ENCODE measurements at places on chromosomes 5 and 9.

DNA sequence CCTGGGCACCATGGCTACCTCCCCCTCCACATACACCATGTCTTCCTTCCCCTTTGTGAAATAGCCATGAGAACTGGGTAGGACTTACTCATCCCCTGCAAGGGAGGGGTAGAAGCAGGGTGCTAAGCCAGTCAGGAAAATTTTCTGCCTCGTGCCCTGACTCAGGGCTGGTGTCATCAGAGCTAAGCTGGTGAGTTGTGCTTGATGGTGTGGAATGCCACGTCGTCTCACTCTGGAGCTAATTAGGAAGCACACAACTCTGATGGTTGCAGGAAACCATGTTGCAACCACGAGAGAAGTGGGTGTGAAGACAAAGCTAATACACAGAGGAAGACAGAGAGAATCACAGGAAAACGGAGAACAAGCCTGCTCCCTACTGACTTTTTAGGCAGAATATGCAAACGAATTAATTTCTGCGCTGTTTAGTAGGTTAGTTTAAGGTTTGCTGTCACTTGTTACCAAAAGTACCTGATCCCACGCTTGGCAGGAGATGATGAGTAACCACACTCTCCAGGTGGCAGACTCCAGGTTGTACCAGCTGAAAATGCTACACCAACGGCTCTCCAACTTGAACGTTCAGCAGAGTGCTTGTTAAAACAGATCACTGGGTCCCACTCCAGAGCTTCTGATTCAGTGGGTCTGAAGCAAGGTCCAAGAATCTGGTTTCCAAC is 54.5 kb downstream of the STK10 start:
- DNase-seq = no peak

GRCh38 chr9:70220216-70220615 is 38.6 kb upstream of the SMC5 start:
- DNase-seq = no peak

GRCh38 chr9:121596515-121596914 is 54.9 kb upstream of the DAB2IP start:
- no peak for DNase-seq

GRCh38 chr5:67164856-67165525 is 31.6 kb downstream of the CD180 start:
- DNase-seq = no peak

- no peak for DNase-seq
Measured at GRCh38 chr5:124941051-124942049, 194.9 kb upstream of the ZNF608 start.

DNA sequence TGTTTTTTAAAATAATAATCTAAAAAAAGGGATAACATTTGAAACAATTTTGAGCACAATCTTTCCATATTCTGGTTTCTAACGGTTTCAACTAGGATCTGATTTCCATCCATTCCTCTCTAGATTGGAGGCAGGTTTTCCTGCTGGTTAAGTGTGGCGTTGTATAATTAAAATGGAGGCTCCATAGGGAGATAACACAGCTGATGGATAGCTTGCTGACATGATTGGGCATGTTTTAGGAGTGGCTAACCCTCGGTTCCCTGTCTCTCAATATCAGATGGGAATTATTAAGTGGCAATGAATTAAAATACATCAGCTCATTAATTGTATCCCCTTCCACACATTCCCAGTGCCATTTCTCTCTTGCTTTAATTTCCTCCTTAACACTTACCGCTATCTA is 209.0 kb downstream of the ALDH1A1 start:
- no peak for DNase-seq

- DNase-seq = no peak
Measured at GRCh38 chr9:6034954-6035353, 19.5 kb upstream of the RANBP6 start.

- DNase-seq = peak; percentile 66
Measured at GRCh38 chr5:172542651-172543131, 88.4 kb upstream of the SH3PXD2B start.

GRCh38 chr5:24693609-24694008 is 48.8 kb upstream of the CDH10 start:
- no peak for DNase-seq

DNA sequence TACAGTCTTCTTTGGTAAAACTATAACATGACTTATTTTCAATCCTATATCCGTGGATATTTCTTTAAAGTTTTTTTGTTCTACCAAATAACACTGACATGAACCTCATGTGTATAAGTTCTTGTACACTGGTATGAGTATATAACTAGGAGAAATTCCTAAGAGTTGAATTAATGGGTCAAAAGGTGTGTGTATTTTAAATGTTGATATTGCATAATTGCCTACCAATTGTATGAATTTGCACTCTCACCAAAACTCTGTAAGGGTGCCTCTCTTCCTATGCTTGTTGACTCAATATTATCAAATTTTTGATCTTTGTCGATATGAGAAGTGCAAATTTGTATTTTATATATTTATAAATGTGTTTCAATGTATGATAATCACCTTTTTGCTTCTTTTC is 22.9 kb upstream of the CCL21 start:
- no peak for DNase-seq

GRCh38 chr5:42848545-42848944 is 36.9 kb upstream of the SELENOP start:
- no peak for DNase-seq

- no peak for DNase-seq
Measured at GRCh38 chr9:22170556-22170955, 161.5 kb upstream of the CDKN2B start.

- no peak for DNase-seq
Measured at GRCh38 chr9:136297016-136297691, 6.7 kb downstream of the CCDC187 start.

- DNase-seq = no peak
Measured at GRCh38 chr9:101212661-101213060, 172.1 kb downstream of the BAAT start.

DNA sequence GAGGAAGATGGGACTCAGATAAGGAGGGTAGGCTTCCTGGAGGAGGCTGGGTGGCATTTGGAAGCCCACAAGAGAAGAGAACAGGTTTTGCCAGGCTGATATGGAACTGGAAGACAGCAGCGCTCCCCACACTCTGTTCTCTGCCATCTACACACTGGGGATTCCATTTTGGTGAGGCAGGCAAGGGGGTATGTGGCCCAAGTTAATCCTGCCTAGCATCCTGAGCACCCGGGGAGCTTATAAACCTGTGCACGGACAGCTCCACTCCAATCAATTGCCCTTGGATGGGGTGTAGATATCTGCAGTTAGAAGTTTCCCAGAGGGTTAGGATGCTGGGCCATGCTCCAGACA is 158.8 kb downstream of the MACROH2A1 start:
- DNase-seq = no peak

- peak; percentile 67 for DNase-seq
Measured at GRCh38 chr5:1826235-1826980, 25.2 kb downstream of the NDUFS6 start.

DNA sequence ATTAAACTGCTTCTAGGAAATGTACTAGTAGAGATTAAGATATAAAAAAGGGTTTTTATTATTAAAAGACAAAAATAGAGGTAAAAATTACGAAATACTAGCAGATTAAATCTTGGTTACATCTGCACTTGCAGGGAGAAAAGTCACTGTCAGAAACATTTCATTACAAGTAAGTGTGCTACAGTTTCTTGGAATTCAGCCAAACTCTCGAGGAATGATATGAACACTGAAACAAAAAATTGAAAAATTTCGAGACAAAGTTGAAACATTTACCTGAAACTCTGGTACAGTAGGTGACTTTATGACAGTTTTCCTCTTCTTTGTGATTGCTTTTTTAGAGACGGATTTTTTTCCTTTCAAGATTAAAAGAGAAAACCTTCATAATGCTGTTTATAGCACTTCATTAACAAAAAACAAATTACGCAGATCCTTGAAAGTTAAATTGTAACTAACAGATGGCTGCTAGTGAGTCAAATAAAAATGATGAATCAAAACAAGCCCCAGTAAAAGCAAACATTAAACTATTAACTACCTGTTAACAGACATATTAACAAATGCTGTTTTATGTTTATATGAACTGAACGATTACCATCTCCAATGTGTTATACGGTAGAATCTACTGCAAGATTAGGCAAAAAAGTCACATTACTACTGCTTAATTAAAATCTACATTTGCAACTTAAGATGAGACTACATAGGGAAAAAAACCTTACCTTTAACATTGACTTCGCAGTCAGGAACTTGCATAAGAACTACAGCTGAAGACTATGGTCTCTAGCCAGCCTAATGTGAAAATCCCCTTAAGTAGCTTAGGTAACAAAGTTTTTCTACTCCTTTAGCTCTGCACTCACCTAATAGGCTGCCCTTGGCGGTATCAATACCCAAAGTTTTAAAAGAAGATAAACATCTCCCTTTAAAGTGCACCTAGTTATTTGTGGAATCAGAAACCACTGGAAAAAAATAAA is 61.4 kb downstream of the RANBP6 start:
- DNase-seq = no peak

GRCh38 chr9:123069010-123069481 is 35.6 kb downstream of the GPR21 start:
- DNase-seq = no peak

- DNase-seq = no peak
Measured at GRCh38 chr9:120944434-120944843, 17.8 kb upstream of the TRAF1 start.

Data from RWPE2 (cell line).